Putamen (tissue), 1 donor: ENCODE measurements at places on chromosomes 11 and 22.

GRCh38 chr22:40250608-40251007 lies 72.9 kb downstream of the TNRC6B start:
- DNase-seq, result no peak

GRCh38 chr11:69002570-69003231 lies 10.3 kb downstream of the MRGPRF start:
- no peak for DNase-seq

- DNase-seq, result peak; percentile 79
Observed at GRCh38 chr11:7571640-7572000, 57.8 kb downstream of the PPFIBP2 start.

DNA sequence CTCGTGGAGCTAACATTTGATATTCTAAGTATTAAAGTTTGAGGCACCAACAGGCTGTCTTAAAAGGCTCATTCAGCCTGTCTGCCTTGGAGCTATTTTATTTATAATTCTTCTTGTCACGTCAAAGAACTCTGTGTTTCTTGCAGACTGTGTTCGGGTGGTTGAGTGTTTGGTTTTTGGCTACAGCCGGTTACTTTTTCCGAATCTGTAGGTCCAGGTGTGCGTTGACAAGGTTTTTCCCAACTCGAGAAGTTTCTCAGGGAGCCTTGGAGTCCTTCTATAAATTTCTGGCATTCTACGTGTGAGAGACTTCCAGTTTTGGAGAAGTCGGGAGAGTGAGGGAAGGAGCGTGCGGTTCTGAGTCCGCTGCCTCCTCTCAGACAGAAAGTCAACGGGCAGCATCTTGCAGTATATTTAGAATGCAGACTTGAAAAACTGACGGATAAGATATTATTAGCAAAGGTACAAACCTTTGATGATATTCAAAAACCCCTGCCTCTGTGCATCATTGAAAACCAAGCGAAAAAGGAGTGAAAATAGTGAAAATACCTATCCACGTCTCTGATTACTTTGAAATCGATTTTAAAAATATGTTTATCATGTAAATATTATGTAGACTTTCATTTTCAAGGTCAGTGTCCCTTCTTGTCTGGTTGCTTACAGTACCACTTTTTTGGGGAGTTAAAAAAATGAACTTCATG lies 85.2 kb upstream of the PPARA start:
- DNase-seq, result no peak

- DNase-seq, result no peak
Observed at GRCh38 chr22:46379066-46379930, 43.8 kb downstream of the TRMU start.

DNA sequence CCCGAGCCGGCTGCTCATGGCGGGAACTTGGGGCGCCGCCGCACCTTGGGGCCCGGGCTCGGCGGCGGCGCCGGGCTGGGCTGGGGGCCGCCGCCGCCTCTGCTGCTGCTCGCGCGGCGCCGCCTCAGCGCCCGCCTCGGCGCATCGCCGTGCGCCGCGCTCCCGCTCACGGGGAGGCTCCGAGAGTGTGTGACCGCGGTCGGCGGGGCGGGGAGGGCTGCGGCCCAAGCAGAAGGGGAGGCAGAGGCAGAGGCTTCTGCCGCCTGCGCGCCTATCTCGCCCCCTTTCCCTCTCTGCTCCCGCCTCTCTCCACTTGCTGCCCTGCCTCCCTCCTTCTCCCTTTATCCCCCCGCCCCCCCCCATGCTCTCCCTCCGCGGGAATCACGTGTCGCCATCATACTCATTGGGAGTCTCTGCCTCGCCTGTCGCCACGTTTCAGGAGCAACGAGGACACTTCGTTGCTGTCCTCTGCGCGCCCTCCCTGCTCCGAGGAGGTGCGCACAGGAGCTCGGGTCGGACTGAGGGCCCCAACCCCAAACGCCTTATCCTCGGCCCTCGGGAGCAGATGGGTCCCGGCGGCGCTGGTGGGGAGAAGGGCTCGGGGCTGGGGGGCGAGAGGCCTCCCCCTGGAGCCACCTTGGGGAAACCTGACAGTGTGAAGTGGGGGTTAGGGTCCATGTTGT lies at the start of gene GUCY1A2:
TSS of gene GUCY1A2 (minus strand) at position 258 of the 683 bp plus-strand sequence. CDS start 421 bp downstream, outside the sequence.
- DNase-seq, result peak; percentile 75

GRCh38 chr11:69919659-69920344 lies 100.6 kb upstream of the FGF3 start:
- no peak for DNase-seq

DNA sequence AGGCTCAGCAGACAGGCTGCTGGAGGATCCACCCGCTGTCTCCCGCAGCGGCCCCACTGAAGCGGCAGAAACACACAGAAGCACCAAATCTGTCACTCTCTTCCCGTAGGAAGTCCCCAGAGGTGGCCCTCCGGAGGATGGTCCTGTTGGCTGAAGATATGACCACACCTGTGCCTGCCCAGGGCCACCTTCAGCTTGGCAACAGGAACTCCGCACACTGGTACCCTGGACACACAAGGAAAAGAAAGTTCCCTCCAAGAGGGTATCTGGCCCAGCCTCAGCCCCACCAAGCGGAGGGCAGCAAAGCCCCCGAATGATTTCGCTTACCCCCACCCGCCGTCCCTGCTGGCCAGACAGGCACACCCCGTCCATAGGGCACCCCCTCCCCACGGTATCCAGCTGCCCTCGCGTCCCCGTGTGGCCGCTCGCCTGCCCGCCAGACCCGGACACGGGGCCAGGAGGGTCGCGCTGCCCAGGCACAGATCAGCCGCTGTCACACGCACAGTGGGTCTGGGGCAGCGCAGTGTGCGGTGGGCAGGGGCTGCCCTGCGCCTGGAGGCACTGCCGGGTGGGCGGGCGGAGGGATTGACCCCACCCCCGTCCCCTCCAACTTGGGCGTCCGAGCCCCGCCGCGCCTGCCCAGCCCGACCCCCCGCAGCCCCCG lies 7.0 kb downstream of the RASSF7 start:
- no peak for DNase-seq

- DNase-seq, result no peak
Observed at GRCh38 chr22:46635756-46636155, 15.6 kb downstream of the GRAMD4 start.

DNA sequence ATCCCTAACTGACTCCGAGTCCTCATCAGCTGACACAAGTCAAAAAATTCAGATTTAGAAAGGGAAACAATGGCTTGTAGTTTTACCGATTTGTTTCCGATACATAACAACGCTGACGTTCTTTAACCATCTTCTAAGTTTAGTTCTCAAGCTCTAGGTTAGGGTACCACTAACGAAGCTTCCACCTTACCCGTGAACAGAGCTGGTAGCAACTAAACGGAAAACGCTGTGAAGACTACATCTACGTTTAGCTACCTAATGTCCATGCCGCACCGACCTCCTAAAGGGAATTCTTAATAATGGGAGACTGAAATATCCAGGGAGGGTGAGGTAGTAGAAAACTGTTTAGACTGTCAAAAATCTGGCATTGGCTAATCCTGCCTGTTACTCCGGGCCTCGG lies 1.0 kb downstream of the NUP98 start:
- DNase-seq, result no peak

GRCh38 chr11:61975638-61976419 lies 8.4 kb upstream of the FTH1 start:
- DNase-seq, result no peak

DNA sequence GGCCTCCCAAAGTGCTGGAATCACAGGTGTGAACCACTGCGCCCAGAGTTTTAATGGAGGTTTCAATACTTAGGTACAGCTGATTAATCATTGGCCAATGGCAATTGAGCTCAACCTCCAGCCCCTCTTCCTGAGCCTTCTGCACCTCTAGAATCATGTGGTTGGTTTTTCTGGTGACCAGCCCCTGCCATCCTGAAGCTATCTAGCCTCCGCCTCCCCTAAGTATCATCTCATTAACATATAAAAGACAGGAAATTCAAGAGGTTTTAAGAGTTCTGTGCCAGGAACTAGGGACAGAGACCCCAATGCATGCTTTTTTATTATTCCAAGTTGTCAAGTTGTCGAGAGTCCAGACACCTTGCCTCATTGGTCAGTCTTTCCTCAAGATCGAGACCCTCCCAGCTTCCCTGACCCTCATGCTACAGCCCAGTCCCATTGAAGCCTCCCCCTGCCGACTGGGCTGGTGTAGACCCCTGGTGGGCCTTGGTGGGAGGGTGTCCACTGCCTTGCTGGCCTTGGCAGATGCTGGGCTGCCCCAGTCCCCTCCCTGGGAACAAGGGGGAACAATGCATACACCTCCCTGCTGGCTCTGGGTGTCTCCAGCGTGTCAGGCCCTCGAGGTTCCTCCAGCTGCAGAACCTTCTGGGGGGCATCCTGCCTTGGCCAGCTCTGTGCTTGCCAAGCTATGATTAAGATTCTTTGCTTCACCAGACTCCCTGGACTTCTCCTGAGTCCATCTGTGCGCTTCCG lies 148.0 kb downstream of the CTTN start:
- DNase-seq, result no peak

DNA sequence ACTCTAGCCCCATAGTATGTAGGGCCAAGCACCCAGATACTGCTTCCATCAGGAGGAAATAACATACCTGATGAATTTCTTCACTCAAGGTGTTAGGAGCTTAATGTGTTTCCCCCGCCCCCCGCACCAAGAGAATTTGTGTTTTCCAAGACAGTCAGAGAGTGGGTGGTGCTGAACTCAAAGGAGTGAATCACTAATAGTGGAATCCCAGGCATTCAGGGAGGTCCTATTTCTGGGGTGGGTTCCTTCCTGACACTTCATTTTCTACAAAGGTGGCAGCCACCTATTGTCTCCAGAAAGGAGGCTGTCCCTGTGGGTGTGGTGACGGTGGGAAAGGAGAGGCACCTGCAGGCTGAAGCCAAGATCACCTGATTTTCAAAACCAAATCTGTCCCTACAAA lies 50.8 kb upstream of the ELF5 start:
- DNase-seq, result peak; percentile 35

DNA sequence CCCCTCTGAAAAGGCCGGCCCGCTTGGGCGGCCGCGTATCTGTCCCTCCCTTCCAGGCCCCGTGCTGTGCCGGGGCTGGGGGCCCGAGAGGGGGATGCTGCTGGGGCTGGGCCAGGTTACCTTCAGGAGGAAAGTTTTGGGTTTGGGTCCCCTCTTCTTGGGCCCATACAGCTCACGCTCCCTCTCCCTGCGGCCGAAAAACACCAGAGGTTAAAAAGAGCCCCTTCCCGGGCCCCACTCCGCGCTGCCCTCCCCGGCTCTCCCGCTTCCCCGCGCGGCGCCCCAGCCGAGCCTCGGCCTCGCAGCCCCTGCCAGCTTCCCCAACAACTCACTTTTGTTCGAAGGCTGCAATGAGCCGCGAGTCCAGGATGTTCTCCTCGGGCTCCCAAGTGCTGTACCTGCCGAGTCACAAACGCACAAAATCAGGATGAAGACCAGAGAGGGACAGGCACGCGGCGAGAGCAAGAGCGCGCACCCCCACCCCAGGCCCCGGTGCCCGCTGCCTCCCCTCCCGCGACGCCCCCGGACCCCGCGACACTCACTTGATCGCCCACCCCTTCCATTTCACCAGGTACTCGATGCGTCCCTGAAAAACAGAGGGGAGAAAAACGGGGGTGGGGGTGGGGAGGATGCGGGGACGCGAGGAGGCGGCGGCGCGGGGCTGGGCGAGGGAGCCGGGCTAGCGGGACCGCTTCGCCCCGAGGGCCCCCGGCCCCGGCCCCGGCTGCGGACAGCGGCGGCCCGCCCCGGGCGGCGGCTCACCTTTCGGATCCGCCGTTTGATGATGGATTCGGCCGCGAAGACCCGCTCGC lies 450 bp downstream of the CBX6 start:
- no peak for DNase-seq

DNA sequence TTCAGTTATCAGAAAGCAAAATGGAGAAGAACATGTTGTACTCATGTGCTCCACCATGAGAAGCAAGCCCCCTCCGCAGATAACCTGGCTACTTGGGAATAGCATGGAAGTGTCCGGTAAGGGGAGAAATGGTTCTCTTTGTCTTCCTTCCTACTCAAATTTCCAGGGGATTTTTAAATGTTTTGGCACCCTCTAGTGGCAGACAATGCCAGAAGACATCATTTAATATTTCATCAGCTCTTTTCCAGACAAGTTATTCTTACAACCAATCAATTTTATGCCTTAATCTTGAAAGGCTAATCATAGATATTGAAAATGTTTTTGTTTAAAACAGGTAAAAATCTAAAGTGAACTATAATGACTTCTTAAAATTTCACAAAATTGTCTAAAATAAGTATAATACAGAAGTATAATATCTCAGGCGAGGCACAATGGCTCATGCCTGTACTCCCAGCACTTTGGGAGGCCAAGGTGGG lies 15.7 kb downstream of the CRTAM start:
- peak; percentile 61 for DNase-seq

DNA sequence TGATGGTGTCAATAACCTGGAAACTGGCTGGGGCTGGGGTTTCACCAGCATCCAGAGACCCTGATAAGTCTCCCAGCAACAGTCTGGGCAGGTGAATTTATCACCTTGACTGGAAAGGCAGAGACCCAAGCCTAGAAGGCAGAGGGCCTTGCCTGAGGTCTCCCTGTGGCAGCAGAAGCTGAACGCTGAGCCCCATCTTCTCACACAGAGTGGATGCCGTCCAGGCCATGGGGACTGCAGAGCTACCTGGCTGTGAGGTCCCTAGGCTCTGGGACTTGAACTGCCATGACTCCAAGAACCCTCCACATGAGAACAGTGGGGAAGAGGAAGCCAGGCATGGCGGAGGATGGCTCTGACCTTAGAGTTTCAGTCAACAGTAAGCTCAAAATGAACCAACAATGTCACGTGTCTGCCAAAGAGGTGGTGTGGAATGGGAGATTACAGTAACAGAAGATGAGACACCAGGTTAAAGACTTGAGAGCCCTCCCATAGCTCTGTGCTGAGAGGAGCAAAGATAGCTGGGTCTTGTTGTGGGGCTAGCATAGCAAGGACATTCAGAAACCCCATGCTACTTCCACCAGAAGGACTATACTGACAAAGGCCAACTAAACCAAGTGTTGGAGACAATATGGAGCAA lies 79.1 kb upstream of the LINC01488 start:
- DNase-seq, result no peak

DNA sequence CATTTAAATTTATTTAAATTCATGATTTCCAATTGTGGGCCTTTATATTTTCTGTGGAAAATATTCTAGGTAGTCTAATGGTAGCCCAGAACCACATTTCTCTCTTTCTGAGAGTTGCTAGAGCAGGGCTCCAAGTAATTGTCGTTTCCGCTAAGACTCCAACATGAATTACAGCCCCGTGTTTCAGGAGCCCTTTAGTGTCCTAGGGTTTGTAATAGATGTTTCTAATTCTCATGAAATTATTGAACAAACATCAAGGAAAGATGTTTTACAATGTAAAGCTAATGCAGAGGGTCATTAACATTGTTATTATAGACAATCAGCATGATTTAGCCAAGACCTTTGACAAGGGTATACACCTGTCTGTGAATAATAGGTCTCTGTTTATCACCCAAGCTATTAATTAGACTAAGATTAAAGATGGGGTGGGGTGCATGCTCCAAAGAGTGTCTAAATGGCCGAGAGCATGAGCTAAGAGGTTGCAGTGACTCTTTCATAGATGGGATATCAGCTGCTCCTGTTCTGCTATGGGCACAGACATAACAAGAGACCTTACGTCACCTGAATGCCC lies 81.8 kb upstream of the NTM start:
- DNase-seq, result no peak

DNA sequence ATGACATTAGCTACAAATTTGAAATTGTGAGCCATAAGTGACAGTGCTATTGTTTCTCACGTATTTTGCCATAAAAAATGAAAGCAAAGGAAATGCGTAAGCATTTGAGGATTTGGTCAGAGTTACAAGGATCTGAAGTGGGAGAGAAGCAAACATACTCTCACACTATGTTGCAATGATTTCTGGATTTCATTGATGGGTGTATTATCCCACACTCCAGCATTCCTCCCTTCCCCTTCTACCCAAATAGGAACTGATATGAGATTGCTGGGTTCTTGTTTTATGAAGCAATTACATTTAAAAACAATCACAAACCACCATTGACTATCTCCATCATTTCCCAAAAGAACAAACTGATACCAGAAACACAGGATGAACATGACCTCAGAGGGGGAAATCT lies 314.0 kb upstream of the CTSC start:
- no peak for DNase-seq
